Caco-2 (cell line): ENCODE measurements at places on chromosomes 13 and 19.

DNA sequence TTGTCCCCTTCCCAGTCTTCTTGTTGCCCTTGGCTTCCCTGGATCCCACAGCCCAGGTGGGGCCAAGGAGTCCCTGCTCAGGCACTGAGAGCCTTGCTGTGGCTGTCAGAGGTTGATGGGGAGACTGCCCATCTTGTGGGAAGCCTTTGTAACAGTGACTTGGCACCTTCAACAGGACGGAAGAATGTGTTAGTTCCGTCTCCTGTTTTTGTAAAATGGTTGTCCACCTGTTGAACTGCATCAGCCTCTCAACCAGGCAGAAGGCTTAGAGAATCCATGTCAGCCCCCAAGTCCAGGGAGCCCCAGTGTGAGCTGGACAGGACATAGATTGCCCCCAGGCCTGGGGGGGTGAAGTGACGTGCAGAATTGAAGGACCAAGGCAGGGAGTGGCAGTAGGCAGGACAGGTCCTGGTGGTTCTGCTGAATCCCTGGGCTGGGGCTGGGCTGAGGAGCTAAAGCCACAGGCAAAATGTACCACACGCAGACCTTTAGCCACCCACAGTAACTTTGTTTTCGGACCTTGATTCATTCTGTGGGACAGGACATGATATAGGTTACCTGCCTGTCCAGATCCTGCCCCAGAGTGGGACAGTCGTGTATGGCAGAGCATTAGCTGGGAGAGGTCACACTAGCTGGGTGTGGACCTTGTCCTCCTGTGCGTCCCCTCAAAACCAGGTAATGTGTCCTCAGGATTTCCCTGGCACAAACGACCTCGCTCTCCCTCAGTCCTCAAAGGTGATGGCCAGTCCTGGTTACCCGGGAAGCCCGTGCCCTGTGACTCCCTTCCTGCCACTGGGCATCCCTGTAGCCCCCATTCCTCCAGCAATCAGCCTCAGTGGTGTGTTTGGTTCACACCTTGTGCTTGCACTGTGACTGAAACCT is 47.0 kb downstream of the GATAD2A start:
- peaks cover 9% of the 10 kb centered on the region for H3K4me1 ChIP-seq
- no peak for DNase-seq
- no peak overlapping the region for H3K27ac ChIP-seq
- no peak overlapping the region for H3K4me3 ChIP-seq
- H3K27me3 ChIP-seq: no peaks in the 10 kb centered on the region

DNA sequence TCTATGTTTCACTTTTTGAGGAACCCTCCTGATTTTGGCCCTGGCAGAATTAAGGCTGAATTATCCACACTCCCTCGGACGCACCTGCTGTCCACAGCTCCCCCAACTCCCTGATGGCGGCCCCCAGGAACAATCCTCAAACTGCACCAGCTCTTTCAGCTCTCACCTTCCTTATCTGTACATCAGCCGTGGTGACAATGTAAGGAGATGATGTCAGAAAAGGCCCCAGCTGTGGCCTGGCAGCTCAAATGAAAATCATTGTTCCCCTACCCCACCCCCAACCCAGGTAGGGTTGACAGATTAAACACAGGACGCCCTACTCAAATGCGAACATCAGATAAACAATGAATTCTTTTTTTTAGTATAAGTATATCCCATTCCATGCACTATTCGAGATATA is 35.0 kb upstream of the KLF2 start:
- H3K27ac ChIP-seq: no peak overlapping the region
- H3K36me3 ChIP-seq: no peaks in the 10 kb centered on the region
- no peak for DNase-seq
- peaks cover 7% of the 10 kb centered on the region; the same call in 1 of the 2 replicates for H3K4me1 ChIP-seq

DNA sequence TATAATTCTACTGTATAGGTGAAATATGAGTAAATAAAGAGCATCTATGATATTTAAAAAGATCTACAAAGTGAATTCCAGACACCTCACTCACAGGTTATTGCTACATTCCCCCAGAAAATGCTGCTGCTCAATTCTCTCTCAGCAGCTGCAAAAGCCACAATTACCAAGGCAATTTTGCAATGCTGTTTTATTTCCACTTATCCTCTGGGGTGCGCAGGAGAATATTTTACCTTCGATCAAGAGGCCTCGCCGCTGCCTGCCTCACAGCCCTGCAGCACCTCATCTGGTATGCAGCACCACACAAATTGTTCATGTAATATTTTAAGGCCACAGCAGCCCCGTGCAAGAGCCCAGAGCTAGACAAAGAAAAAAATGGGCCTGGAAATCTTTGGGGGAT is 333.2 kb downstream of the DNAJC15 start:
- no peaks in the 10 kb centered on the region for H3K4me1 ChIP-seq
- H3K36me3 ChIP-seq: no peaks in the 10 kb centered on the region
- H3K27ac ChIP-seq: no peak overlapping the region

DNA sequence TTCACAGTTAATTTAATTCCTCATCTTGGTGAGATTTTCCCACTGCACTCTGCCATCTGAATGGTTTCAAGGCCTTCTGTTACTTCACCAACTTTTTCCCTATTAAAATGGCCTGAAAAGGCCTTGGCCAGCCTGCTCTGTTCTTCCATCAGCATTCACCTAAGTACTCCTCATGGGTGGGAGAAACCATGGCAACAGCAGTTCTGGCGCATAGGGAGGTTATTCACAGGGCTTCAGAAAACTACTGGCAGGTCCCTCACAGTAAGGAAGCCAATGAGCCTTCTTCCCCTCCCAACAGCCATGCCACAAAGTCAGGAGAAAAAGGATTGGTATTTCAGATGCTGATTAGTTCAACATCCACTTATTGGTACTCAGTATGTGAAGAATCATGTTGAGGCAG is 17.2 kb upstream of the GJB2 start:
- H3K4me1 ChIP-seq: no peaks in the 10 kb centered on the region
- DNase-seq: no peak
- peaks cover 1% of the 10 kb centered on the region; the same call in 1 of the 2 replicates for H3K27me3 ChIP-seq

GRCh38 chr19:10977742-10978092 is 16.9 kb downstream of the SMARCA4 start:
- H3K27me3 ChIP-seq: no peaks in the 10 kb centered on the region
- no peak overlapping the region for H3K27ac ChIP-seq
- DNase-seq: no peak
- no peak overlapping the region for H3K4me3 ChIP-seq

DNA sequence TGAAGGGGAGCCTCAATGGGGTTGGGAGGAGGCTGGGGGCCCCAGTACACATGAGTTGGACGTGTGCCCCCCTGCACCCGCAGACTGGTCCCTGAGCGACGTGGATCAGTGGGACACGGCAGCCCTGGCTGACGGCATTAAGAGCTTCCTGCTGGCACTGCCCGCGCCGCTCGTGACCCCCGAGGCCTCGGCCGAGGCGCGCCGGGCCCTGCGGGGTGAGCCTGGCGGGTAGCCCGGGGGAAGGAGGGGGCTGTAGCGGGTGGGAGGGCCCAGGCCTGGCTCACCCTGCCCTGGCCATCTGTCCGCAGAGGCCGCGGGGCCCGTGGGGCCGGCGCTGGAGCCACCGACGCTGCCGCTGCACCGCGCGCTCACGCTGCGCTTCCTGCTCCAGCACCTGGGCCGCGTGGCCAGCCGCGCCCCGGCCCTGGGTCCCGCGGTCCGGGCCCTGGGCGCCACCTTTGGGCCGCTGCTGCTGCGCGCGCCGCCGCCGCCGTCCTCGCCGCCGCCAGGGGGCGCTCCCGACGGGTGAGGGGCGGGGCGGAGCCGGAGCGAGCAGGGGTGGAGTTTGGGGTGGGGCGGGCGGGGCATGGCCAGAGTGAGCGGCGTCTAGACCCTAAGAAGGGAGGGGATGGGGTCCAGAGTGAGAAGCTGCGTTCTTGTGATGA is 8.1 kb downstream of the PIK3R2 start:
- H3K36me3 ChIP-seq: peaks cover 2% of the 10 kb centered on the region
- H3K4me3 ChIP-seq: no peak overlapping the region
- H3K27ac ChIP-seq: no peak overlapping the region
- no peaks in the 10 kb centered on the region for H3K27me3 ChIP-seq
- no peaks in the 10 kb centered on the region for H3K4me1 ChIP-seq

GRCh38 chr13:67148161-67148571 is 82.0 kb downstream of the PCDH9 start:
- no peak overlapping the region for H3K27ac ChIP-seq
- no peak for DNase-seq
- H3K27me3 ChIP-seq: no peaks in the 10 kb centered on the region
- H3K4me3 ChIP-seq: no peak overlapping the region
- no peaks in the 10 kb centered on the region for H3K36me3 ChIP-seq
- no peaks in the 10 kb centered on the region for H3K4me1 ChIP-seq

- peaks cover 5% of the 10 kb centered on the region for H3K4me1 ChIP-seq
- DNase-seq: no peak
- no peaks in the 10 kb centered on the region for H3K36me3 ChIP-seq
- H3K27me3 ChIP-seq: no peaks in the 10 kb centered on the region
- no peak overlapping the region for H3K4me3 ChIP-seq
- no peak overlapping the region for H3K27ac ChIP-seq
These were observed 5.3 kb upstream of the TLE5 start for GRCh38 chr19:3067563-3067962.

DNA sequence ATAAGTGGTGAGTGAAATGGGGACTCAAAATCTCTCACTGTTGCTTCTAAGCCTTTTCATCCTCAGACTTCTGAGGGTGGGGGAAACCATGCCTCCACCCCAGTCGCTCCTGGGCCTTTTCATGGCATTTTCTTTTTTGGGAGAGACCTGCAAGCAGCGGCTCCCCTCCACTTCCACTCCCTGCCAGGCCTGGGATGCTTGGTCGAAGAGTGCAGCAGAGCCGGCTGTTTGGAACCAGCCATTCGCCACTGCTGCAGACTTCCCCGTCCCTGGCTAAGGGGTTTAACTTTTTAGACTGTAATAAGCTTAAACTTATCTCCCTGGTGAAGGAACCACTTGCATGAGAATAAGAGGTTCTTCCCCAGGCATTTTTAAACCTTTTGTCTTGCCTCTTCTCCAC is 617.2 kb downstream of the PCDH9 start:
- no peak overlapping the region for H3K27ac ChIP-seq
- no peak overlapping the region for H3K4me3 ChIP-seq
- no peaks in the 10 kb centered on the region for H3K36me3 ChIP-seq
- no peak for DNase-seq
- no peaks in the 10 kb centered on the region for H3K27me3 ChIP-seq

- H3K27me3 ChIP-seq: no peaks in the 10 kb centered on the region
- no peak for DNase-seq
- no peaks in the 10 kb centered on the region; the same call in 1 of the 2 replicates for H3K36me3 ChIP-seq
- no peak overlapping the region for H3K27ac ChIP-seq
- H3K4me1 ChIP-seq: peaks cover 4% of the 10 kb centered on the region; the same call in 1 of the 2 replicates
- no peak overlapping the region for H3K4me3 ChIP-seq
These were observed 58.2 kb upstream of the USE1 start for GRCh38 chr19:17156947-17157302.

DNA sequence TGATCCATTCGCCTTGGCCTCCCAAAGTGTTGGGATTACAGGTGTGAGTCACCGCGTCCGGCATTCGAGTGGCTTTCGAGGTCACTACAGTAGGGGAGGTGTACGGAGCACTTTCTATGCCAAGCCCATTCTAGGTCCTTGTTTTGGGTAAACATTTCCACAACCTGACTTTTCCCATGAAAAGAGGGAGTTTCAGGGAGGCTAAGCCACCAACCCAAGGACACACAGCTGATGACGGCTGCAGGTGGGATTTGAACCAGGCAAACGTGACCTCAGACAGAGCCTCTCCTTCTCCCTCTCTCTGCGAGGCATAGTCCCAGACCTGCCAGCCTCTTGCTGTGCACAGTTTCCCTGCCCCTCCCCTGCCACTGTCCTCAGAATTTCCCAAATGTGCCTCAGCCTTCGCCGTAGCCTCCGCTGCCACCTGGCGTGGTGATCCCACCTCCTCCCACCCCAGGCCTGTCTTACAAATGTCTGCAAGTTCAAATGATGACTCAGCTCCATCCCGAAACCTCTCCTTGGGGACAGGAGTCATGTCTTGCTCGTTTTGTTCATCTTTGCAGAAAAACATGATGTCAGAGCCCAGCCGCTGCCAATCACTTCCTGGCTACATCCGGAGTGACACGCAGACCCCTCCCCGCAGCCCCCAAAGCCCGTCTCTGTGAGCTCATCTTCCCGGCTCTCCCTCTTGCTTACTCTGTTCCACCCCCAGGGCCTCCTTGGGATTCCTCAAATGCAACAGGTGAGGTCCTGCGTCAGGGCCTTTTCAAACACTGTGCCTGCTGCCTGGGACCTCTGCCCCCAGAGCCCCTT is 6.6 kb upstream of the GADD45B start:
- no peaks in the 10 kb centered on the region for H3K36me3 ChIP-seq
- peak overlapping the region; percentile 53 for H3K27ac ChIP-seq
- no peaks in the 10 kb centered on the region for H3K4me1 ChIP-seq
- H3K4me3 ChIP-seq: no peak overlapping the region
- no peak for DNase-seq

DNA sequence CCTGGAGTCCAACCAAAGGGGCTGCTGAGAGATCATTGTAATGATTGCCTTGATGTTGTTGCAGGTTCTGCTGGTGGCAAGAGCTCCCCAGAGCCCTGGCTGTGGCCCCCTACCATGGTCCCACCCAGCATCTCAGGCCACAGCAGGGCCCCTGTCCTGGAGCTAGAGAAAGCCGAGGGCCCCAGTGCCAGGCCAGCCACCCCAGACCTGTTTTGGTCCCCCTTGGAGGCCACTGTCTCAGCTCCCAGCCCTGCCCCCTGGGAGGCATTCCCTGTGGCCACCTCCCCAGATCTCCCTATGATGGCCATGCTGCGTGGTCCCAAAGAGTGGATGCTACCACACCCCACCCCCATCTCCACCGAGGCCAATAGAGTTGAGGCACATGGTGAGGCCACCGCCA is 15.5 kb downstream of the NCAN start:
- no peaks in the 10 kb centered on the region for H3K27me3 ChIP-seq
- H3K4me3 ChIP-seq: no peak overlapping the region
- H3K27ac ChIP-seq: no peak overlapping the region
- DNase-seq: no peak
- H3K4me1 ChIP-seq: no peaks in the 10 kb centered on the region

DNA sequence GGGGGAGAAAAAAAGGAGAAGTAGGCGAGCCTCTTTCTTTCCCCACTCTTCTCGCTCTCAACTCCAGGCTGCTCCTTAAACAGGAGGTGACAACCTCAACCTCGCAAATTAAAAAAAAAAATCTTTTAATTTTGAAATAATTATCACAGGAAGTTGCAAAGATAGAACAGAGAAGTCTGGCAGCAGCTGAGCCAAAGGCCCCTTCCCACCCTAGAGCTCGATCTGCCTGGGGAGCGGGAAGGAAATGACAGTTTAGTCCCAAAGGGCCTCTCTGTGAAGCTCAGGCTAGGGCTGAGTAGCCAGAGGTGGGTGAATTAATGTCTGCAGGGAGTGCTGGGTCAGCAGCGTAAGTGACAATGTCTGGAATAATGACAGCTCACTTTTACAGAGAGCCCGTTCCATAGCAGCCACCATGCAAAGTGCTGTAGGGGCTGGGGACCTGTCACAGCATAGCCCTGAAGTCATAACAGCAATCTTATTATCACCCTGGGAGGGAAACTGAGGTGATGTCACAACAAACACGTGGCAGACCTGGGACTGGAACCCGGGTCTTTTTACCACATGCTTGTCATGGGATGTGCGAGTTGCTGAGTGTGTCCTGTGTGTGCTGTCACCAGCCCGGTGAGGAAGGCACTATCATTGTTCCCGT is 8.8 kb upstream of the CD22 start:
- no peak overlapping the region for H3K27ac ChIP-seq
- H3K36me3 ChIP-seq: no peaks in the 10 kb centered on the region
- H3K4me1 ChIP-seq: no peaks in the 10 kb centered on the region
- no peak for DNase-seq

- no peak overlapping the region for H3K27ac ChIP-seq
- no peaks in the 10 kb centered on the region for H3K4me1 ChIP-seq
- no peak overlapping the region for H3K4me3 ChIP-seq
- H3K36me3 ChIP-seq: peaks cover 3% of the 10 kb centered on the region
These were observed 7.2 kb downstream of the CARS2 start for GRCh38 chr13:110698689-110699088.
